ENCODE measurements at places on chromosomes 13 and 19.

GRCh38 chr19:49241769-49242168 is 83.2 kb downstream of the SLC6A16 start:
- H3K27me3 ChIP-seq: no peaks in the 10 kb centered on the region
- DNase-seq: no peak
- H3K4me1 ChIP-seq: no peaks in the 10 kb centered on the region

DNA sequence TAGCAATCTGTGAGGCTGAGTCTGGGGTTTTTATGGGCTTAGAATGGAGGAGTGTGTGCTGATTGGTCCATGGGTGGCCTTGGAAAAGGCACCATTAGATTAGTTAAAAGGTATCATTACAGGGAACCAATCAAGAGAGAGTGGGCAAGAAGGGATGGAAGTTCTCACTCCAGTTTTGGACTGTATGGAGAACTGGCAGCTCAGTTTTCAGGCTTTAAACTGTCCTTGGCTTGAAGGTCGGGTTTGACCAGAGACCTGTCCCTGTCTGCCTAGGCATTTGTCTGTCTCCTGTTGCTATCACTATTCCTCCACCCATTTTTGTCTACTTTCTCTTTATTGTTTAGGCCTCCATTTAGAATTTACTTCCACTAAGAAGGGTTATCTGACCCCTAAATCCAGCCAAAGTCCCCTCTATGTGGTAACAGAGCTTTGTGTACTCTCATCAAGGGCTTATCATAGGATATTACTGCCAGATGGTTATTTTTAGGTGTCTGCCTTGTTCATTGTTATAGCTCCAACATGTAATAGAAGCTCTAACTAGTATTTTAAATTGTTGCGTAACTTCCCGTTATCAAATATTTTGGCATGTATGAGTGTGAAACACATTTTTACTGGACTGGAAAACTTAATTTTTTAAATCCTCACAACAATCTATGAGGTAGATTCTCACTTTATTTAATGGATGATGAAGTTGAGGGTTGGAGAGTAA is 133.3 kb upstream of the SLC10A2 start:
- no peaks in the 10 kb centered on the region for H3K27me3 ChIP-seq
- no peak overlapping the region for H3K4me3 ChIP-seq
- DNase-seq: no peak
- H3K4me1 ChIP-seq: no peaks in the 10 kb centered on the region
- H3K27ac ChIP-seq: no peak overlapping the region

- peak within 1 kb of the TSS; percentile 91 for H3K4me3 ChIP-seq
- no peaks in the 10 kb centered on the region for H3K27me3 ChIP-seq
- DNase-seq: peak; percentile 91
Observed at GRCh38 chr13:74134221-74134776, at the start of gene KLF12. Gene KLF12 (minus strand): TSS chr13:74134404.

DNA sequence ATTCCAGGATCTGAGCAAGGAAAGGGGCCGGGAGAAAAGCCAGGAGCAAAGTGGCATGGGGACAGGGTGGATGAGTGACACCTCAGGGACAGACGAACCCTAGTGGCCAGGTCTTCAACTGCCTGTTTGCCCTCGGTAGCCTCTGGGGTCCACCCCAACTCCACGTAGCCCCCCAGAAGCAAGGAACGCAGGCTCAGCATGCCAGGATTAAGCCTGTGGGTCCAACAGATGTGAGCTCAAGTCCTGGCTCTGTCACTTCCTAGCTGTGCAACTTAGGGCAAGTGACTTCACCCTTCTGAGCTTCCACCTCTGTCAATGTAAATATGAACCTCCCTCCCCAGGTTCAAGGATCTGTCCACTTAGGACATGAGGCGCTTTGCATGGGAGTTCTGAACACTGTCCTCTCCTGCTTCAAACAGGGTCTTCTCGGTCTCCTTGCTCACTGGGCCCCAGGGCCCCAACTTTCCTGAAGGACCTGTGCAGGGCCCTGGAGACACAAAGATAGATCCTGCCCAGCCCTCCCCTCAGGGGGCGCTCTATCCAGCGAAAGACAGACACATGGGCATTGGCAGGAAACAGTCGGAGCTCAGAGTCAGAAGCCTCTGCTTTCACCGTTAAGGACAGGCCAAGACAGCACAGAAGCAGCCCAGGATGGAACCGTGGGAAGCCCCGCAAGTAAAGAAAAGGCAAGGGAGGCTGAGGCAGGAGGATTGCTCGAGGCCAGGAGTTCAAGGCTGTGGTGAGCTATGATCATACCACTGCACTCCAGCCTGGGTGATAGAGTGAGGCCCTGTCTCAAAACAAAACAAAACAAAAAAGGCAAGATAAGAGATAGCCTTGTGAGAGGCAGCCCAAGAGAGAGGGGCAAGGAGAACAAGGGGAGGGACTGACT is 13.2 kb downstream of the SYDE1 start:
- peaks cover 21% of the 10 kb centered on the region for H3K4me1 ChIP-seq
- no peaks in the 10 kb centered on the region for H3K27me3 ChIP-seq
- DNase-seq: no peak
- H3K36me3 ChIP-seq: peaks cover 7% of the 10 kb centered on the region
- H3K4me3 ChIP-seq: no peak overlapping the region

- no peak for DNase-seq
- H3K27ac ChIP-seq: no peak overlapping the region
- H3K36me3 ChIP-seq: no peaks in the 10 kb centered on the region
- H3K27me3 ChIP-seq: peaks cover 30% of the 10 kb centered on the region
- peaks cover 6% of the 10 kb centered on the region for H3K4me1 ChIP-seq
Observed at GRCh38 chr13:52811841-52812240, 36.6 kb downstream of the PCDH8 start.

DNA sequence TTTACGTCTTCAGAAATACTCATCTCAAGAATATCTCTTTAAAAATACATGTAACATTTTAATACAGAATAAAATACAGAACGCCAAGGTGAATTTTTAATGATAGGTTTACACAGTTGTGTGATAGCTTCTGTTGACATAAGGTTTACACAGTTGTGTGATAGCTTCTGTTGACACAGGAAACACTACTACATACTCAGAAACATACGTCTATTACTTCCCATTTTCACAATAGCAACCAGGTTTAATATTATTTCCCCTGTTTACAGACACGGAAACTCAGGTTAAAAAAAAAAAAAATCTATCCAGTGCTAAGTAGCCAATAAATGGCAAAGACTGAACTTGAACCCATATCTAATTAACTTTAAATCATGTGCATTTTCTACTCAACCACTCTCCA is 571.2 kb downstream of the LIG4 start:
- no peaks in the 10 kb centered on the region for H3K27me3 ChIP-seq
- H3K4me3 ChIP-seq: no peak overlapping the region
- H3K4me1 ChIP-seq: no peaks in the 10 kb centered on the region
- H3K27ac ChIP-seq: no peak overlapping the region
- H3K36me3 ChIP-seq: no peaks in the 10 kb centered on the region
- DNase-seq: no peak

- no peaks in the 10 kb centered on the region for H3K27me3 ChIP-seq
- H3K4me3 ChIP-seq: no peak overlapping the region
- no peak for DNase-seq
- no peaks in the 10 kb centered on the region for H3K4me1 ChIP-seq
Observed at GRCh38 chr19:21617740-21618339, 112.4 kb downstream of the ZNF429 start.

DNA sequence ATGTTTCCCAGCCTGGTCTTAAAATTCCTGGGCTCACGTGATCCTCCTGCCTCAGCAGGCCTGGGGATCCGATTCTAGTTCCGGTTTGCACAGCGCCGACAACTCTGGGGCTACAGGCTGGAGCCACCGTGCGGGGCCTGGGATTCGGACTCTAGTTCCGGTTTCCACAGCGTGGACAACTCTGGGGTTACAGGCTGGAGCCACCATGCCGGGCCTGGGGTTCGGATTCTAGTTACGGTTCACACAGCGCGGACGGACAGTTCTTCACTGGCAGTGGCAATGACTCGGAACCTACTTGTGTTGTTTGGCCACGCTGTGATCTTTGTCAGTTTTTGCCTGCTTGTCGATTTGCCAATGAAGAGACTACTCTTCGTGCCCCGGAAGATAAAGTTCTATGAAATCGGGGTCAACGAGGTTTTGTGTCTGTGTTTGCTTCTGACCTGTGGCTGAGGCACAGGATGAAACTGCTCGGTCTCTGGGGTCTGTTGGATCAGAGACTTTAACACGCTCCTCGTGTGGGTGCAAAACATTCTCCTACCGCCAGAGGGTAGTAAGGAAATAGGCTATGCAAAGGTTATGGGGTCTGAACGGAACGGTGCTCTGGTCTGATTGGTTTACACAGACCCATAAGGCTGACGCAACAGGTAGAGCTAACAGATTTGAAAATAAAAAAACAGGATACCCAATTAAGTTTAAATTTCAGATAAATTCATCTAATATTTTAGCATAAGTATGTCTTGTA is 12.1 kb upstream of the ZSCAN1 start:
- no peaks in the 10 kb centered on the region for H3K27me3 ChIP-seq
- DNase-seq: no peak
- H3K4me3 ChIP-seq: no peak overlapping the region
- no peaks in the 10 kb centered on the region for H3K4me1 ChIP-seq
- H3K27ac ChIP-seq: no peak overlapping the region
